Stimulated activated CD4-positive, alpha-beta T cell treated with anti-CD3 and anti-CD28 coated beads, Interleukin-12 subunit alpha, Interleukin-12 subunit beta, amount 100 ng/mL, for 48 hours (primary cell): ENCODE measurements at places on chromosomes 5 and 9.

- no peak for DNase-seq
These were observed 229.1 kb downstream of the SEC61B start for GRCh38 chr9:99451112-99451606.

- DNase-seq, result no peak
These were observed 188.7 kb downstream of the EBF1 start for GRCh38 chr5:158910782-158911692.

DNA sequence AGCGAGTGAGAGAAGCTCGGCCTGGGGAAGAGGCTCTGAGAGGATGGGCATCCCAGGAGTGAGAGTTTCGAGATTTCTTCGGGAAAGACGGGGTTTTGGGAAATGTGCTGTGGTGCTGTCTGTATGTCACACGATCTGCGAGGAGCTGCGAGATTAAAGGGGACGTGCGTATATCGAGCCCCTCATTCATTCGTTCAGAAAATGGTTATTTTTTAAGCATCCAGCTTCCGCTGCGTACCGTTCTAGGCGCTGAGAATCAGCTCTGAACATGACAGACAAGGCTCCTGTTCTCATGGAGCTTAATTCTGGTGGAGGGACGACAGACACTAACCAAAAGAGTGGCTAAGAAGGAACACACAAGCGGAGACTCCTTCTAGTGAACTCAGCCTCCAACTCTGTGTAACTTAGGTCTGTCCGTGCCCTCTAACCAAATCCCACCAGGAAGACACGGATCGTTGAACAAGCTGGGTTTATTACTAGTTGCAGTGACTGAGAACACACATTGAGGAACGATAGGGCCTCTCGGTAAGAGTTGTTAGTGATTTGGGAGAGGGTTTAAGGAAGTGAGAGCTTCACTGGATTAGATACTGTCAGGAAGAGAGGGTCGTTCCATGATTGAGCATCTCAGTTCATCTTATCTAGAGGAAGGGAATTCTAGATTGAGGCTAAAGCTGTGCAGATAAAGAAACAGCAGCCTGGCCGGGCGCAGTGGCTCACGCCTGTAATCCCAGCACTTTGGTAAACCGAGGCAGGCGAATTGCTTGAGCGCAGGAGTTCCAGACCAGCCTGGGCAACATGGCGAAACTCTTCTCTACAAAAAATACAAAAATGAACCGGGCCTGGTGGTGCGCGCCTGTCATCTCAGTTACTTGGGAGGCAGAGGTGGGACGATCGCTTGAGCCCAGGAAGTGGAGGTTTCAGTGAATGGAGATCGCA, 1.0 kb upstream of the FBXW11 start:
- DNase-seq, result no peak

DNA sequence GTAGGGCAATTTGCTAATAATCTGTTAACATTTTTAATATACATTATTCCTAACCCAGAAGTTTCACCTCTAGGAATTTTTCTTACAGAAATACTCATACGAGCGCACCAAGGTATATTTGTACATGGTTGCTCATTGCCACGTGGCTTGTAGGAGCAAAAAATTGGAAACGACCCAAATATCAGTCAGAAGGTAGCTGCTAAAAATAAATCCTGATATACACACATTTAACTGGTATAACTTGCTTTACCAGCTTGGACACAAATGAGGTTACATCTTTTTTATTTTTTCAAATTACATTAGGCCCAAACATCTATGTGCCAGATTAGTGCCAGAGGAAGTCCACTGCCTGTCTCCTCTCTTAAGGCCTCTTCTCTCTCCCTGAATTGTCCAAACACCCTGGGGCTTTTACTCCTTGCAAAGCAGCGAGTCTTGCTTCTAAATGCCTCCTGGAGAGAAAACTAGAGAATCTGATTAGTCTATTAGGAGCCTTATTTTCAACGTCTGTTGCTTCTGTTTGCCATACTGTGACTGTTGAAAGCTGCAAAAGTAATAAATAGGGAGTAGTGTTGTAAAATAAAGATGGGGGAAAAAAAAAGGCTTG, 92.0 kb upstream of the SSBP2 start:
- DNase-seq, result no peak

GRCh38 chr9:25936031-25936430, 257.8 kb upstream of the TUSC1 start:
- no peak for DNase-seq

- peak; percentile 68 for DNase-seq
These were observed 1.4 kb downstream of the IQGAP2 start for GRCh38 chr5:76404223-76405211.

GRCh38 chr5:138911441-138911840, 36.3 kb upstream of the LRRTM2 start:
- no peak for DNase-seq

- no peak for DNase-seq
These were observed 6.8 kb downstream of the GARIN3 start for GRCh38 chr5:157159209-157159751.

DNA sequence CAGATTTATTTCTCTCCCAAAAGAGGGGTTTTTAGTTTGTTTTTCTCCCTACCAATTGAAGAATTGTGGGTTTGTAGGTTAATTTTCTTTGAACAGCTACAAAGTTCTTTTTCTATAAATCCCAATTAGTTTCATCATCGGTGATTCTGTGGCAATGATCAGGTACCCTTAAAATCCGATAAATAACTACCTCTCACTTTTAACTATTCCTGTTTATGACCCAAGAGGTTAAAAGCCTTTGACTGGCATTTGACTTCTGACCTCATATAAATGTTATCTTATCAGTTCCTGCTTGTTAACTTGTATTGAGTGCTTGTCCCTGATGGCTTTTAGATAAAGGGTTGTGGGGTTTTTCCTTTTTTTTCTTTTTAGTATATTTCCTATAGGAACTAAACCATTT, 124.4 kb upstream of the TMEM161B start:
- DNase-seq, result no peak

GRCh38 chr5:27491047-27491446, 452.7 kb upstream of the CDH9 start:
- DNase-seq, result no peak

GRCh38 chr5:144275329-144275728, 104.7 kb downstream of the KCTD16 start:
- DNase-seq, result no peak

- DNase-seq, result peak; percentile 50
These were observed 22.2 kb downstream of the AHRR start for GRCh38 chr5:343461-344401.

DNA sequence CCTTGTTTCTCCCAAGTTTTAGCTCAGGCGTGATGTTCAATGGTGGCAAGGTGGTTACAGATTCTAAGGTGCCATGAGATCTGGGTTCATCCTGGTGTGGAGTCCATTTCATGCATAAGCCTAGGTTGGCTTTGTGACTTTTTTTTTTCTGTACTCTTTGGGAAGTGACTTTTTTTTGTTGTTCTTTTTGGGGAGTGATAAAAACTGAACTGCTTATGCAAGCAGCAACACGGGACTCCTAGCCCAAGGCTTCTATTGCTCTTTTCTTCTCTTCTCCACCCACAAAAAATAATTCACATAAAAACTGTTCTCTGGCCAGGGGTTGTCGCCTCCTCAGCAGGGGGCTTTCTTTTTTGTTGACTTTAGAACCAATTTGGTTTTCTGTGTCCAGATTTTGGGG, 15.4 kb downstream of the STC2 start:
- no peak for DNase-seq

GRCh38 chr9:304519-305185, 90.0 kb downstream of the DOCK8 start:
- no peak for DNase-seq

- no peak for DNase-seq
These were observed 149.7 kb downstream of the ENC1 start for GRCh38 chr5:74490814-74491213.

DNA sequence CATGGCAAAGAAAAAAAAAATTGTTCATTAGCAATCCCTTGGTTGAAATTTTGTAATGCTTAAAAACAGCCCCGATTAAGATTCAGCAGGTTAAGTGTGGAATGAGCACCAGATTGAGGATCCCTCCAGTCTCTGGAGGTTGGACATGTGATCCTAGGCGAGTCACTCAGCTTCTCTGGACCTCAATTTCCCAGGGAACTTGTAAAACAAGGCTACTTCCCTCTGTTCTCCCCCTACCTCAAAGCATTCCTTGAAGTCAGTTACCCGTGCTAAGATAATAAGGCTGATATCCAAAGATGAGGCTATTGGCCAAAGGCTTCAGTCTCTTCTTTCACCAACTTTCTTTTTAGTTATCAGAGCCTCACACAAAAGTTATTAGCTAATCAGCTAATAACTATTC, 2.9 kb downstream of the KLHL3 start:
- DNase-seq, result no peak

GRCh38 chr5:25713259-25713658, 1068.5 kb upstream of the CDH10 start:
- DNase-seq, result no peak

DNA sequence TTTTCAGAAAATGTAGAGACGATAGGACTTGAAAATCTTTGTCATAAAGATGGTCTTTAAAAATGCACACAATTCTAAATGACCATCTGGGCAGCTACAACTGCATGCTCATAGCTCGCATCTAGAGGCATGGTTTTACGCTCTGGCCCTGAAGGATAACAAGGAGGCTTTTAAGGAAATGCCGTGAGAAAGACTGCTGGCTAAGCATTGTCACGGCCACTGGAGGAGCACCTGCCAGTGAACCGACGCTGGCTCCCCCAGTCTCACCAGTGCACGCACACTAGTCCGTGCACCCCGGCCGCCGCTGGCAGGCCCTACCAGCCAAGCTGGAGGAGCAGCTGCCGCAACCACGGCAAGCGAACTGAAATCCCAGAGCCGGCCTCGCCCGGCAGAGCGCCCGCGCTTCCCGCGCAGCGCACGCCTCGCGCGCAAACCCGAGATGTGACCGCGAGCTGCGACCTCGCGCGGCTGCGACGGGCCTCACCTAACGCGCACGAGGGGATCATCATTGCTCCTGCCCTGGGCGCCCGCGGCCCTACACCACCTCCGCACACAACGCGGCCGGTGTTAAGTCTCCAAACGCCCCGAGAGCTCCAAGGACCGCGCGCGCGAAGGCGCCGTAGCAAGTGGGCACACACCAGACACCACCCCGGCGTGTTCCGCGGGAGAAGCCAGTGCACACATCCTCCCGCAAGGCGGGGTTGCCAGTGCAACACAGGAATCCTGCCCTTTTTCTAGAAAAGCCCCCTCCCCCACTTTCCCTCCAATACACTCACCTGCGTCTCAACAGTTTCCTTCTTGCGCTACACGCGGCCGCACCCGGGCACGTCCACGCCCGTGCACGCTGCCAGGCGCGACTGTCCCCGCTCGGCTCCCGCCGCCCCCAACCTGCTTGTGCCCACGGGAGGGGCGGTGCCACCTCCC, 5.3 kb downstream of the ELAVL2 start:
- DNase-seq, result no peak

DNA sequence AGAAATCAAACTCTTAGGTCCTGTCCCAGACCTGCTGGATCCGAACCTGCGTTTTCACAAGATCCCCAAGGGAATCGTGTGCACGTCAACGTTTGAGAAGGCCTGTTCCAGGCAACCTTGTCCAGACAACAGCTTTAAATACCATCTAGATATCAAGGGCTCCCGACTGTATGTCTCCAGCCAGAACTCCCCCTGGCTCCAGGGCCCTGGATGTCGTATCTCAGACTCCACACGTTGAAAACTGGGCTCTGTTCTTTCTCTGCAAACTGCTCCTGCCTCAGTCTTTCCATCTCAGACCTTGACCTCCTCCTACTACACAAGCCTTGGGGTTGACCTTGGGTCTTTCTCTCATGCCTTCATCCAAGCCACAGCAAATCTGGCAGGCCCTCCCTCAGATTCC, 5.8 kb upstream of the ENG start:
- no peak for DNase-seq

GRCh38 chr9:96379461-96379860, 4.0 kb downstream of the SLC35D2 start:
- DNase-seq, result no peak

GRCh38 chr5:95884017-95884325, 61.4 kb upstream of the GLRX start:
- no peak for DNase-seq

DNA sequence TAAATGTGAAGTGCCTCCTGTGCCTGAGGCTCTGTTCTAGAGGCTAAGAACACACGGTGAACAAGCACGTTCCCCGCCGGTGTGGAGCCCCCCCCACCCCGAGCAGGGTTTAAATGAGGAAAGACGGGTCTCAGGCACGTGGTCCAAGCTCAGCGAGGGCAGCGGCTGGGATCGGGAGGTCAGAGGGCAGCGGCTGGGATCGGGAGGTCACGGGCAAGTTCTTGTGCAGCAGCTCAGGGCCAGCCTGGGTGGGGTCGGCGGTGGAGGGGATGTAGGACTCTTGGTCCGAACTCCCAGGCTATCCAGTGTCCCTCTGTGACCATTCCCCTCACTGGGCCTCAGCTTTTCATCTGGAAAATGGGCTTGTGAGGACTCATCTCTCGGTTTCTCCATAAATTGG, 2.7 kb upstream of the GBGT1 start:
- no peak for DNase-seq

DNA sequence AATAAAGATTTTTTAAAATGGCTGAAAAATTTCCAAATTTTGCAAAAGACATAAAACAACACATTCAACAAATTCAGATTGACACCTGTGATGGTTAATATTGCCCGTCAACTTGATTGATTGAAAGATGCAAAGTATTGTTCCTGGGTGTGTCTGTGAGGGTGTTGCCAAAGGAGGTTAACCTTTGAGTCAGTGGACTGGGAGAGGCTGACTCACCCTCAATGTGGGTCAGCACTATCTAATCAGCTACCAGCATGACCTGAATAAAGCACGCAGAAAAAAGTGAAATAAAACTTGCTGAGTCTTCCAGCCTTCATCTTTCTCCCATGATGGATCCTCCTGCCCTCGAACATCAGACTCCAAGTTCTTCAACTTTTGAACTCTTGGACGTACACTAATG, 868.0 kb upstream of the CTNND2 start:
- no peak for DNase-seq

DNA sequence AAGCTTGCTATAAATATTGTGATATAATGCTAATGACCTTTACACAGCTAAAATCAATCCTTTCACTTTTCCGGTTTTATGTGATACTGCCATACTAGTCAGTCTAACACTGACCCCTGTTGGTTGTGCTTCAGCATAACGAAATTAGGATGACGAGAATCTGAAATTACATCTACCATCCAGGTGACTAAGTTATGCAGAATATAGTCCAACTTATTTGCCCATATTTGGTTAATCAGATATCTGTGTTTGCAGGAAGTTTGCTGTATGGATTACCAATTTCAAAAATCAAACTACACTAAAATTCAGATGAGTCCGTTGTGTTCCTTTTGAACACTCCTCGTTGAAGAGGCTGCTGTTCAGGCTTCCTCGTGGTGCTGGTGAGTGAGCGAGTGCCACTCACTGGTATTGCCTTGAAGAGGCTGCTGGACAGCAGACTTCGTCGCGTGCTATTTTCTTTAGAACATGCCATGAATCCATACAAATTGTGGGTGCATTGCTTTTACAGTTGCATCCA, 32.5 kb downstream of the TENT4A start:
- peak; percentile 24 for DNase-seq

- no peak for DNase-seq
These were observed 13.6 kb upstream of the IL3 start for GRCh38 chr5:132046880-132047299.

DNA sequence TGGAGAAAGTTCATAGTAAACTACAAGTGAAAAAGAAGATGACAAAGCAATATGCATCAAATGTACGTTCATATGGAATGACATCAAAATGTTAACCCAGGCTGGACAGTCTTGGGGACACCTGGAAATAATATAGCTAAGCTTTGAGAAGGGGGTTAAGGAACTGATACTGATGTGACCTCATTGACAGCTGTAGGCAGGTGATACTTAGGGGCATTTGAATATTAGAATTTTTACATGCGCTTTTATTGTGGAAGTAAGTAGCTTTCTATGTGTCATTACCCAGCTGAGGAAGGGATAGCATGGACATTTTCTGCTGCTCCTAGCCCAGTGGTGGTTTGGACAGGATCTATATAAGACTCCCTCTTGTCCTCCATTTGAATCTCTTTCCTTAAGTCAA, 299.7 kb downstream of the CWC27 start:
- DNase-seq, result no peak
